NT2/D1 (cell line): ENCODE measurements at places on chromosomes 5 and 9.

DNA sequence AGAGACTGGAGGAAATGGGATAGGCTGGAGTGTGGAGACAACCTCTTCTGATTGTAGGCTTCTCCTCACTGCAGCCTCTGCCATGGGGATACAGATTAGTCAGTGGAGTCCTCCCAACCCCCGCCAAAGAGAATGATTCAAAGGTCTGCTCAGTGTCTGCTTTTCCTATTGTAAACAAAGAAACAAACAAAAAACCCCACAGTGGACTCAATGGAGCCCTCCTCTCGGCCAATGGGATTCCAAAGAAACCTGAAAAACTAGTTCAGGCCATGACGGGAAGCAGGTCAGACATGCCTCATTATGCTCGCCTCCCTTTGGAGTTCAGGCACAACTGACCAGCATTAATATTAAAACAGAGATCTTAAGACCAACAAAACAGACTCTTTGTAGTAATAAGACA is 85.8 kb downstream of the SEC61B start:
- no peak for DNase-seq

GRCh38 chr9:135047521-135047920 is 39.9 kb upstream of the OLFM1 start:
- no peak for DNase-seq

DNA sequence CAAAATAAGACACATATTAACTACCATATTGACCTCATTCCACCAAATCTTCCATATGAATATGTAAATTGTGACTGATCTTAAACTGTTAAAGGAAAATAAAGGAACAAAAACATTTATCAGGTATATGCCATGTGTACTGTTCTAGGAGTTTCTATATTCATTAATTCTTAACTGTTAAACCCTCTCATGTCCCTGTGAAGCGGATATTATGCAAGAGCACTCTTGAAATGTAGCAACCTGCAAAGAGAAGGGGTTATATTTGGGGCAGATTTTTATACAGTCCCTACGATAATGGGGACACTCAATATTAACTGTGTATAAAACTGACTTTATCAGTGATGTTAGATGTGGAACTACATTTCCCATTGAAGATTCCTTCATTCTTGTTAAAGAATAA is 184.9 kb upstream of the OR13F1 start:
- DNase-seq = no peak

- peak; percentile 75 for DNase-seq
Observed at GRCh38 chr5:34486160-34486848, 169.8 kb upstream of the RAI14 start.

DNA sequence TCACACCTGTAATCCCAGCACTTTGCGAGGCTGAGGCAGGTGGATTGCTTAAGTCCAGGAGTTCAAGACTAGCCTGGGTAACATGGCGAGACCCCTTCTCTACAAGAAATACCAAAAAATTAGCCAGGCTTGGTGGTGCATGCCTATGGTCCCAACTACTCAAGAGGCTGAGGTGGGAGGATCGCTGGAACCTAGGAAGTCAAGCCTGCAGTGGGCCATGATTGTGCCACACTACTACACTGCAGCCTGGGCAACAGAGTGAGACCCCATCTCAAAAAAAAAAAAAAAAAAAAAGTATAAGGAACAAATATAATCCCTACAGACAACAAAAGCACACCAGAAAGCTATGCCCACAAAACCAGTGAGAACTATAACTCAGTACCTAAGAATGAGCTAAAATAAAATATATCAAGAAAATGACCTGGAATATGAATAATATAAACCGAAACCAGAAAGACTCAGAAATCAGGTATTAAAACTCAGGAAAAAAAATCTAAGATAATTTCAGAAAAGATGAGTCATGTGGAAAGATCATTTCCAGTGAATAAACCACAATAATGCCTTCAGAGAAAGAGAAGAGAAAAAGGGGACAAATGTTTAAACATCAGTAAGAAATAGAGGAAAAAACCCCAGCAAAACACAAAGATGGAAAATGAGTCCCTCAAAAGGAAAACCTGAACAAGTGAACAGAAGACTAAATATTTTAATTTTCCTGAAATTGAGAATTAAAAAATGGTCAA is 57.4 kb downstream of the GOLPH3 start:
- DNase-seq = no peak
